ENCODE measurements at places on chromosomes 12 and 14.

GRCh38 chr12:72146495-72146894, 125.7 kb upstream of the TRHDE start:
- DNase-seq, result no peak

GRCh38 chr12:15253990-15254389, 32.8 kb upstream of the RERG start:
- no peak for DNase-seq

DNA sequence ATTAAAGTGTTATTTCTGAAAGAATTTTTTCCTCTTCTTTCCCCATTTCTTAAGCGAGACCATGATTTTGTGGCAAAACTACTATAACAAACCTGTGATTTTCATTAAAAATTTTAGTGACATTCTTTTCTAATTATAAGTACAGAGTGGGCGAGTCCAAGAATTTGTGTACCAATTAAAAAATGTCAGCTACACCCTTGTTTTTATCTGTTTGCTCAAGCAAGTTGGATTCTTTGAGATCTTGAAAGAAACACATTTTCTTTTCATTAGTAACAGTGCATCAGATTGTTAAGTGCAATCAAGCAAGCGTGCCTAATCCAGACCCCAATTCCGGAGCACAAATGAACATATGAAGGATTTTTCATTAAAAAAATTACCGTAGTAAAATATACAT, 338.8 kb upstream of the DDHD1 start:
- no peak for DNase-seq

DNA sequence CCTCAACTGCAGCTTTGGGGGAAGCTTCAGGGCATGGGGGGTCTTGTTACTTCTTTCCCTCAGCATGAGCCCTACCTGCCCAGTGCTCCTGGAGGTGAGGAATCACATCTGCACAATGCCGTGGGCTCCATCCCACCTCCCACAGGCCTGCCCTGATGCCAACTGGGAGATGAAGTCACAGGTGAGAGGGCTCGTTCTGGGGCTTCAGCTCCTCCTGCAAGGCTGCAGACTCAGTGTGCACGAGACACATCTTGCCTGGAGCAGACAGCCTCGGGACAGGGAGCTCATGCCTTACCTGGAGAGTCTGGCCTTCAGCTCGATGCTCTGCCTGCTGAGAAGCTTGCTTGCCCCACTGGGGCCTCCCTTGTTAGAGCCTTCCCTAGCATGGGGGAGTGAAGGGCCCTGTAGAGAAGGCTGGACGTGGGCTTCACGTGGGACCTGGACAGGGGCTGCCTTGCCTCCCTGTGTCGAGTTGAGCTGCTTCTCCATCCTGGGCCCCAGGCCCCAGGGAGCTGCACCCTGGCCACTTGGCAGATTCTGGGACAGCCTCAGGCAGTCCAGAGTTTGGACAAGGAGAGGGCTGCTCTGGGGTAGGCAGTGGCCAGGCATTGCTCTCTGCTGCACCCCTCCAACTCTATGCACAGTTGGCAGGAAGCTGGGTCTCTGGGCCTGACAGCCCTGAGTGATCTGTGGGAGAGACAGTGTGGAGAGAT, 171.4 kb downstream of the KIF26A start:
- no peak for DNase-seq

- peak; percentile 90 for DNase-seq
These were observed 128.3 kb downstream of the AKAP6 start for GRCh38 chr14:32457213-32457920.

DNA sequence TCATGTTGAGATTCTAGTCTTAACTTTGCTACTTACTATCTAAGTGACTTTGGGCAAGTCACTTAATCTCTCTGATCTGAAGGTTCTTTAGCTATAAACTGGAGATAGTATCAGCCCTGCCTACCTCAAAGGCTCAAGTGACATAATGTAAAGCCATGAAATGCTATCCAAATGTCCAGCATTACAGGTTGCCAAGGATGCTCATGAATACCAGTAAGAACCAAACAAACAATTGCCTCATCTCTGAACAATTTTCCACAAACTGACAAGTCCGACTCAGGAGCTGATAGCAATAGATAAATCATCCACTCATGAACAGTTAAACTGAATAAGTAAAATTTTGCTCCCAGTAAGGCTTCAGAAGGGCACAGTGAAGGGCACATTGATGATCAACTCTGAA, 51.5 kb downstream of the LMNTD1 start:
- no peak for DNase-seq

DNA sequence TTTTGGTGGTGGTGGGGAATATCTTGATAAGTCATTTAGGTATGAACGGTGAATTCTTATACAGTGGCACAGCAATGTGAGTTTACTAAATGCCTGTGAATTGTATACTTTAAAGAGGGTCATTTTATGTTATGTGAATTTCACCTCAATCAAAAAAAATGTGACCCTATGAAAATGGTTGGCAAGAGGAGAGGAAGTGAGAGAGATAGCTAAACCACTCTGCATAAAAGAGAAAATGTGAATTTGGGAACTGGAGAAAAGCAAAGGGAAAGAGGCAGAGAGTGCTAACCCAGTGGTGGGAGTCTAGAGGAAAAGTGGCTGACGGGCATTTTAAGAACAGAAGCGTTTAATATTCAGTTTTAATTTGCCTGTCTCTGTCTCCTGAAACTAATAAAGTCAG, 93.8 kb downstream of the SLC38A6 start:
- no peak for DNase-seq

- DNase-seq, result no peak
These were observed 3.3 kb upstream of the GALC start for GRCh38 chr14:87996291-87996592.

DNA sequence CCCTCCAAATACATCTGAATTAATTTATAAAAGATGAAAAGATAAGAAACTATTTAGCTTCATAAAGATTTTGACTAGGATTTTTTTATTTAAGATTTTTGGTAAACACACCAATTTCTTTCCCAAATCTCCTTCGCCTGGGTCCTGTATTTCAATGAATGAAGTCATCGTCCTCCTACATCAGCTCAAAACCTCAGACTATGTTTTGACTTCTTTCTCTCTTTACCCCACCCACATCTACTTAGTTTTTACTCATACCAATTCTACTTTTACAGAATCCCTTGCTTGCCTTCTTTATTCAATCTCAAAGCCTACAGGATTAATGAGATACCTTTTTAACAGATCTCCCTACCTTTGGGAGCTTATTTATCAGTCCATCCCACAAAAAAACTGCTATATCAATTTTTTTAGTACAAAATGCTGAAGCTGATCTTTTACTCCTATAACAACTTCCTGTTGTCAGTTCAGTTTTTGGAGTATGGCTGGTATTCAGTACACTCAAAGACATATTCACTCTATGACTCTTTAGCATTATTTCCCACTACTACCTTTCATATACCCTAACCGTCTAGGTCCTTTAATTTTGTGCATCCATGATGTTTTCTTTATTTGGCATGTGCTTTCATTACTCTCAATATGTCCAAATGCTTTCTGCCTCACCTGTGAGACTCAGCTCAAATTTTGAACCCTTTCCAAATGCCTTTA, 18.7 kb upstream of the CCDC91 start:
- DNase-seq, result no peak

GRCh38 chr12:105352052-105352451, 21.6 kb downstream of the C12orf75 start:
- DNase-seq, result no peak

DNA sequence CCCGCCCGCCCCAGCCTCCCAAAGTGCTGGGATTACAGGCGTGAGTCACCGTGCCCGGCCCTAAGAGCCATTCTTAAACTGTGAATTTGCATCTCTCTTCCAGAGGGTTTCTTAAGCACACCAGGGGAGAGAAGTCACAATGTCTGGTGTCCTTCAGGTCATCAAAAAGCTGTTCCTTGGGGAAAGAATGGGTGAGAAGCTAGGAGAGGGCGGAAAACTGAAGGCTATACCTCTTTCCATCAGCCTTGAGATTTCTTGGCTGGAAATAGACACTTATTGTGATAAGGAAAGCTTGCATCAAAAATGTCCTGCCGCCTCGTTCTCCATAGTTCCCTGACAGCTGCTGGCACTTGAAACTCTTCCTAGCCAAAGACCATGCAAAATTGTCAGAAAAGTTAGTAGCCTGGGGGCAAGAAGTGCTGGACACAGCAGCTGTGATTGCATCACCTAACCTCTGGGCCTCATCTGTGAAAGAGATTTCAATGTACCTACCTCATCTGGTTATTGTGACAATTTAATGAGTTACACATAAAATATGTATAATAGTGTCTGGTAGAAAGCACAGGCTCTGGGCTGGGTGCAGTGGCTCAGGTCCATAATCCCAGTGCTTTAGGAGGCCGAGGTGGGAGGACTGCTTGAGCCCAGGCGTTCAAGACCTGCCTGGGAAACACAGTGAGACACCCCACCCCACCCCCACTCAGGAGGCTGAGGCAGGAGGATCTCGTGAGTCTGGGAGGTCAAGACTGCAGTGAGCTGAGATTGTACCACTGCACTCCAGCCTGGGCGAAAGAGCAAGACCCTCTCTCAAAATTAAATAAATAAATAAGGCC, 9.7 kb upstream of the UBC start:
- DNase-seq, result peak; percentile 95

- DNase-seq, result no peak
These were observed 15.7 kb downstream of the NINJ2 start for GRCh38 chr12:647385-648085.

- DNase-seq, result no peak
These were observed 268.1 kb upstream of the RTL1 start for GRCh38 chr14:101171650-101172049.

DNA sequence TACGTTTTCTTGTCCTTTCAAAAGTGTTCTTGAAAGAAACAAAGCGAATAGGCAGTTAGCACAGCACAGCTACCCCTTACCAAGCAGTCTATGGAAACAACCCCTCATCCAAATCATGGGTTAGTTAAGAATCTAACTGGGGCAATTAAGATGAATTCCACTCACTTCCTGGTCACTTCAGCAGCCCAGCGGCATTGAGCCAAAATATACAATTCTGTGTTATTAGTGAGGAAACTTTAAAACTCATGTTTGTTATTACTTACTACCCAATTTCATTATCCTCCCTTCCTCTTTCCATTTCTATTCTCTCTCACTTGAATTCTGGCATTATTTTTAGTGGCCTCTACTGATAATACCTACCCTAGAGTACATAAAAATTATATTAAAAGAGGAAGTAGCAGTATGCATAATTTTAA, 121.4 kb downstream of the PPHLN1 start:
- no peak for DNase-seq

DNA sequence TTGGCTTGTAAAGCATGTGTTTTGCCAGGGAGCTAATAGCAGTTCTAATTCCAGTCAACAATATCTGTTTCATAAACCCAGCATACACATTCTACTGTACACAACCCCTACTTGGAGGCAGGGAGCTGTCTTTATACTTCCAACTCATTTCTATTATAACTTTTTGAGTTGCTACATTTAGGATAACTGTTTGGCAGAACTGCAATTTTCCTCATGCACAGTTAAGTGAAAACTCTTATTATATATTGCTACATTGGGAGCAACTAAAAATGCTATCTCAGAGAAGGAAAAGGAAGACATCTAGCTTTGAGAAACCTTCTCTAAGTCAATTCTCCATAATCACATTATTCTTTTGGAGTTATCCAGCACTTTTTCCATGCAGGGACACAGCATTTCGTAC, 480.2 kb downstream of the RPS29 start:
- DNase-seq, result no peak

- DNase-seq, result peak; percentile 72
These were observed 29.0 kb downstream of the CHGA start for GRCh38 chr14:92951912-92952471.

- no peak for DNase-seq
These were observed 3.8 kb downstream of the RILPL1 start for GRCh38 chr12:123529686-123530085.

GRCh38 chr14:89444044-89444443, 27.0 kb upstream of the FOXN3 start:
- no peak for DNase-seq

DNA sequence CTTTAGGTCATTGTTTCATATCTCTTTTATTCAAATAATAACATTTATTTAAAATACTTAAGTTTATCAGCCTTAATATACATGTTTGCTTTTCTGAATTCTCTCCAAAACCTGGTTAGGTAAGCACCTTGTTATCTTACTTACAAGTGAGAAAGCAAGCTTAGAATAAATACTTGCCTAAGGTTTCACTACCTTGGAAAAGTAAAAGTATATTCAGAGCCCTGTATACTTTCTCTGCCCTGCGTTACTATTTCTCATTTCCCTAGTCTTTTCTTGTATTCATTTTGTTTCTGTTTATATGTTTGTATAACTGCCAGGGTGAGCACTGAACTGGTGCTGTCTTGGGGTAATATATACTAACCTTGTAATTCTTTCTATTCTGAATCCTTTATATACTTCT, 21.5 kb downstream of the METAP2 start:
- no peak for DNase-seq

All from islet precursor cell (in vitro differentiated cells).